T-helper 2 cell treated with Interferon-gamma antibody and Interleukin-4, amounts not matched to agents 100 ng/mL and 5 ng/mL, for 36 hours (primary cell): ENCODE measurements at places on chromosomes 13 and 19. TPM values are rescaled to one million over a fixed set of nuclear protein-coding genes. Genes with fewer than 3 reads are reported as not detected.

Gene CEACAM3
- not detected in 2 replicates for total RNA-seq

Gene DCLK1
- not detected in 2 replicates for total RNA-seq

Gene FSD1
- total RNA-seq: 12.6 and 13.8 TPM in 2 replicates

Gene NBEA
- total RNA-seq: 0.27 and 0.39 TPM in 2 replicates

Gene FBXO27
- total RNA-seq: 0.27 and 0.61 TPM in 2 replicates

Gene KLF16
- 21.3 and 23.1 TPM in 2 replicates for total RNA-seq

Gene ZNF566
- total RNA-seq: 6.9 and 8.3 TPM in 2 replicates

Gene PODNL1
- total RNA-seq: 0.30 TPM in 1 of 2 replicates, not detected in the other

Gene COMMD6
- 129 and 131 TPM in 2 replicates for total RNA-seq

Gene LSR
- 0.70 and 1.2 TPM in 2 replicates for total RNA-seq

Gene GPR12
- total RNA-seq: not detected in 2 replicates

Gene SMIM44
- not detected in 2 replicates for total RNA-seq

Gene KXD1
- total RNA-seq: 102 and 103 TPM in 2 replicates

Gene YJEFN3
- 9.5 and 11.1 TPM in 2 replicates for total RNA-seq

Gene MAMSTR
- 1.00 and 1.1 TPM in 2 replicates for total RNA-seq

Gene TMEM238
- 10.3 and 11.7 TPM in 2 replicates for total RNA-seq

Gene IL11
- 0.55 and 0.61 TPM in 2 replicates for total RNA-seq

Gene ITGBL1
- total RNA-seq: not detected in 2 replicates

Gene CACNA1A
- 0.34 and 0.48 TPM in 2 replicates for total RNA-seq

Gene RXFP2
- total RNA-seq: not detected in 2 replicates

Gene CGB3
- not detected in 2 replicates for total RNA-seq

Gene FCER2
- 0.25 TPM in 1 of 2 replicates, not detected in the other for total RNA-seq

Gene C19orf67
- total RNA-seq: 0.30 and 0.39 TPM in 2 replicates

Gene CD320
- 60.5 and 65.1 TPM in 2 replicates for total RNA-seq

Gene EPN1
- 58.3 and 59.3 TPM in 2 replicates for total RNA-seq

Gene CLEC17A
- total RNA-seq: not detected in 2 replicates

Gene ICAM5
- 0.70 and 0.82 TPM in 2 replicates for total RNA-seq

Gene CABP5
- total RNA-seq: not detected in 2 replicates

Gene ZNF554
- 2.9 and 3.4 TPM in 2 replicates for total RNA-seq

Gene TSHZ3
- total RNA-seq: 0.61 TPM in 2 replicates

Gene GAPDHS
- total RNA-seq: not detected in 2 replicates

Gene CEBPA
- 0.07 and 0.09 TPM in 2 replicates for total RNA-seq

Gene CEACAM7
- not detected in 2 replicates for total RNA-seq

Gene RETN
- 0.55 TPM in 1 of 2 replicates, not detected in the other for total RNA-seq

Gene APLP1
- 0.86 and 2.0 TPM in 2 replicates for total RNA-seq

Gene CRX
- not detected in 2 replicates for total RNA-seq

Gene SOHLH2
- not detected in 2 replicates for total RNA-seq

Gene KLK15
- not detected in 2 replicates for total RNA-seq

Gene DOCK6
- 0.16 and 0.20 TPM in 2 replicates for total RNA-seq

Gene OR10H1
- total RNA-seq: not detected in 2 replicates

Gene KLK12
- not detected in 2 replicates for total RNA-seq

Gene TICAM1
- 20.5 and 22.8 TPM in 2 replicates for total RNA-seq

Gene ZNF560
- total RNA-seq: not detected in 2 replicates

Gene URAD
- not detected in 2 replicates for total RNA-seq

Gene GPATCH1
- 12.3 and 14.1 TPM in 2 replicates for total RNA-seq

Gene ARHGAP45
- total RNA-seq: 402 and 407 TPM in 2 replicates

Gene ZNF555
- 0.70 and 1.2 TPM in 2 replicates for total RNA-seq

Gene AMER2
- total RNA-seq: not detected in 2 replicates

Gene IGSF23
- total RNA-seq: not detected in 2 replicates

Gene NKPD1
- total RNA-seq: 0.18 and 0.36 TPM in 2 replicates

Gene LIG1
- 162 and 164 TPM in 2 replicates for total RNA-seq

Gene GARIN5A
- total RNA-seq: 0.23 and 0.36 TPM in 2 replicates

Gene LRRC8E
- total RNA-seq: not detected in 2 replicates

Gene GIPR
- total RNA-seq: 4.7 and 5.1 TPM in 2 replicates

Gene SULT2B1
- total RNA-seq: 0.16 TPM in 1 of 2 replicates, not detected in the other

Gene LILRA1
- not detected in 2 replicates for total RNA-seq

Gene SLC8A2
- total RNA-seq: 0.07 and 0.39 TPM in 2 replicates

Gene ZNF682
- 5.4 and 5.8 TPM in 2 replicates for total RNA-seq

Gene PSPC1
- 60.9 and 62.5 TPM in 2 replicates for total RNA-seq
